ENCODE measurements at places on chromosomes 6 and 20. TPM values are rescaled to one million over a fixed set of nuclear protein-coding genes. Genes with fewer than 3 reads are reported as not detected.

Gene NOX3
- total RNA-seq: not detected

Gene TTLL9
- total RNA-seq: 0.17 TPM

Gene MARCKS
- 104 TPM for total RNA-seq

Gene TSBP1
- total RNA-seq: not detected

Gene GINM1
- total RNA-seq: 56.6 TPM

Gene SLC22A3
- 0.58 TPM for total RNA-seq

Gene RNF39
- total RNA-seq: not detected

Gene EPM2A
- 9.1 TPM for total RNA-seq

Gene SLC13A3
- total RNA-seq: 6.0 TPM

Gene ATP9A
- 69.4 TPM for total RNA-seq

Gene CLDN20
- not detected for total RNA-seq

Gene C6orf141
- 1.3 TPM for total RNA-seq

Gene PRND
- total RNA-seq: not detected

Gene PRR18
- total RNA-seq: not detected

Gene SRMS
- total RNA-seq: not detected

Gene RPS6KA2
- 60.4 TPM for total RNA-seq

Gene CDKN1A
- total RNA-seq: 1,000 TPM

Gene BTN1A1
- not detected for total RNA-seq

Gene NKAIN2
- not detected for total RNA-seq

Gene BPI
- total RNA-seq: not detected

Gene DDX27
- total RNA-seq: 39.7 TPM

Gene ADGRF5
- under 0.01 TPM for total RNA-seq

Gene DEF6
- total RNA-seq: 0.87 TPM

Gene C20orf202
- under 0.01 TPM for total RNA-seq

Gene NXT1
- total RNA-seq: 17.2 TPM

Gene TPX2
- 6.9 TPM for total RNA-seq

Gene PHACTR3
- total RNA-seq: not detected

Gene ENPP3
- 0.15 TPM for total RNA-seq

Gene DNAH8
- total RNA-seq: 0.44 TPM

Gene CPNE5
- total RNA-seq: 0.15 TPM

Gene R3HDML
- not detected for total RNA-seq

Gene TAF4
- 6.0 TPM for total RNA-seq
